Left kidney (tissue), 8 donors: ENCODE measurements at places on chromosomes 4 and X.

DNA sequence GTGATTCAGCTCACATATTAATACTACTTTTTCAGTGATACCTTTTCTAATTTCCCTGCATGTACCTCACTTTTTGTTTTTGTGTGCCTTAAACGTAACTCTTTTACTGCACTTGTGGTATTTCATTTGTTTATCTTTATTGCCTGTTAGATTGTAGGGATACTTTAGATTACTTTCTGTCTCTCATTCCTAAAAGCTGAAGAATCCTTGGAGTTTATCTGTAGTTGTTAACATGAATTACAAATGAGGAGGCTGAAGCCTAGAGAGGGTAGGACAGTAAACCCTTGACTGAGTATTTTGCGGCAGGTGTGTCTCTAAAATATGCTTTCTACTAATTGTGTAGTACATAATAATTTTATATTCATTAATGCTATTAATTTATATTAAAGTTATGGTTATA is 34.9 kb downstream of the BMP2K start:
- DNase-seq, result no peak

- no peak for DNase-seq
Measured at GRCh38 chr4:158384414-158384813, 137.3 kb upstream of the RXFP1 start.

DNA sequence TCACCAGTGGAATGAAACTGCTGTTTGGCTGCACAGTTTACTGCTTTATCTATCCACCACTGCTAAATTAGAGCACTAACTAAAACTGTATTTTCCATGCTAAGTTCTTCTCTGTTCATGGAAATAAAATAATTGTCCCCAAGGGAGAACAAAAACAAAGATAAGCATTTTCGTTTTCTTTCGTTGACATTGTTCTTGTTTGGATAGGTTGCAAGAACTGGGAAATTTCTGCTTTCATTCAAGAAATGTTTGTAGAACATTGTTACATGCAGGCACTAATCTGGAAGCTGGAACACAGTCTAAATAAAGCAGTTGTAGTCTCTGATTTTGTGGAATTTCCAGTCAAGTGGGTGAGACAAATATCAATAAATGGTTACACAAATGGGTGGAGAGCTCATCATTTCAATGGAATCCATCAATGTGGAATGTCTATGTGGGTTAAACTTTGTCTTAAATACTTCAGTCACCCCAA is 5.8 kb upstream of the CXCL8 start:
- no peak for DNase-seq

- no peak for DNase-seq
Measured at GRCh38 chr4:98055800-98056501, 87.3 kb downstream of the STPG2 start.

DNA sequence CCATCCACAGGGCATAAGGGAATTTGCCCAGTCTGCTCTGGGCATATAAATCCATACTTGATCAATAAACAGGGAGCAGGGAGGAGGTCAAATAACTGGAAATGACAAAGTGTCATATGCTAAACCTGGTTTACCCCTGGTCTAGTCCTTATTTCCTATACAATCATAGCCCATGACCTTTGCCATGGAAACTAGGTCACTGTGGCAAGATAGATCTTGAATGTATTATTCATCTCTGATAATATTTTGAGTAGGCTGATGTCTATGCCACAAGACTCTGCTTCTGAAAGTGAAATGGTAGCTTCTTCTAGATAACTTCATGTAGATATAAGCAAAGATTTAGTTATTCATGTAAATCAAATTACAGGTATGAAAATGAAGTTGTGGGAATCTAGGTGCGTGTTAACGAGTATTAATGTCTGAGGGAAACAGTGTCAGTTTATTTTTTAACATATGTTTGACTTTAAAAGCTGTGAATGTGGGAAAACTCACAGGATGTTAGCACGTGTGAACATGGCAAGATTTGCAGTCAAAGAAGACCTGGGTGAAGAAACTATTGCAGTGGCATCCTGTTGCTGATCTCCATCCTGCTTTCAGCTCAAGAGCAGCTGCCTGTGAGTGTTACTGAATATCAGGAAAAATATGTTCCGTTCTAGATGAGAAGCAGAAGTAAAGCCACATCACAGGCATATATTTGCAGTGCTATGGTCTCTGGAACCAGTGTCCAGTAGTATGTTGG is 81.8 kb upstream of the NDP start:
- DNase-seq, result no peak

DNA sequence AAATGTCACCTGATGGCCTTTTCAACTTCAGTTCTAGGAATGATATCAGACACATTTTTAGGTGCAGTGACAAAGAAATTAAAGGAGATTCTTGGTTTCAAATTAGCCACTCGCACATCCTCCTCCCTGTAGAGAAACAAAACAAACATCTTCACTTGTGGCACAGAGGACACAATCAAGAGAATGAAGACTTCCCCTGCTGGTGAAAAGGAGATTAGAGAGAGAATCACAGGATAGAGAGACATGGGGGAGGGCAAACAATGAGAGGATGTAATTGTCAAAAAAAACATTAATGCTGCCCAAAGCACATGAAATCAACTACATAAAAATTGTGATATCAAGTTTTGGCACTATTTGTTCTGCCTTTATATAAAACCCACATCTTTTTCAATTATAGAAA is 34.5 kb downstream of the ACE2 start:
- no peak for DNase-seq

- no peak for DNase-seq
Measured at GRCh38 chrX:110118530-110118929, 115.6 kb downstream of the TMEM164 start.

- peak; percentile 7 for DNase-seq
Measured at GRCh38 chrX:73214426-73215094, at the start of gene NAP1L2. NAP1L2 (minus strand) TSS chrX:73214851; CDS start chrX:73214492, 359 bp downstream.

- peak; percentile 17 for DNase-seq
Measured at GRCh38 chr4:112910109-112910736, 139.2 kb upstream of the ANK2 start.

GRCh38 chrX:128287693-128288092 is 235.5 kb upstream of the ACTRT1 start:
- no peak for DNase-seq

- DNase-seq, result no peak
Measured at GRCh38 chrX:786441-786881, 155.9 kb downstream of the SHOX start.

DNA sequence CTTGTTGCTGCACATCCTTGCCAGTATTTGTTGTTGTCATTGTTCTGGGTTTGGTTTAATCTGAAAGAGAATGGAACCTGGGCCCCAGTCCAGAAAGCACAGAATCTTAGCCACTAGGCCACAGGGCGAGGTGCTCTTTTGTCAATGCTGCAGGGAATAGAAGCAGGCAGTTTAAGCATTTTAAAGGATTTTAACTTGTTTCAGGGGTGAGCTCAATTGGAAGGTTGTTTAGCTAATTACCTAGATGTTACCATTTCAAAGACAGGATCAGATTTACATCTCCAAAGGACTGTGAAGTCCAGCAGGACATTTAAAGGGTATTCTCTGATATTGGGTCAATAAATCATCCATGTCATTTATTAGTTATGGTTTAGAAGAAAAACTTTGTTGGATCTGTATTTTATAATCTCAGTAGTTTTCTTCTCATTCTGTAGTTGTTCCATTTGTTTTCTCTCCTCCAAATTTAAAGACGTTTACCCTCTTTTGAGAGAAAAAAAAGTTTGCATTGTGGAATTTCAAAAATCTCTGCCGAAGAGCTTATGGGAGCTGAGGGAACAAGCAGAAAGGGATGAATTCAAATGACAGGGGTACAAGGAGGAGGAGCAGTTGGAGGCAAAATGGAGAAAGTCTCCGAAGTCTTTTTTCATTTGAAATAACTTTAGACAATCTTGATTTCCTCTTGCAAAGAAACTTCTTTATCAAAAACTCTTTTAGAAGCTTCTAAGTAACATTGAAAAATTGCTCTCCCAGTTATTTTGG is 57.5 kb upstream of the FAM47C start:
- DNase-seq, result no peak

GRCh38 chr4:81431971-81432370 is 39.7 kb downstream of the RASGEF1B start:
- DNase-seq, result no peak

DNA sequence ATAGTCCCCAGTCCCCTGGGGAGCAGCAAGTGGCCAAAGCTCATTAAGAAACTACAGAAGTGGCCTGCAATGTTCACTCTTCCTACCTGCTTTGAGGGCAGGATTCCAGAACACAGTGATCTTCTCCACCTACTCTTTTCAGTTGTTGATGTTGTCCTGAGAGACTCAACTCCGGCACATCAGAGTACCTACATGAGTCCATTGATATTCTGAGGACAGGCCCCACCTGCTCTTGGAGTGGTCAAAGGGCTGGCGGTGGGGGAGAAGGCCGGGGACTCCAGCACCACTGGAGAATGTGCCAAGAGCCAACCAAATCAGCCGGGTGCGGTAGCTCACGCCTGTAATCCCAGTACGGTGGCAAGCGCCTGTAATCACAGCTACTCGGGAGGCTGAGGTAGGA is 29.8 kb upstream of the DDX3X start:
- no peak for DNase-seq
